ENCODE measurements at places on chromosomes 5 and 9. TPM values are rescaled to one million over a fixed set of nuclear protein-coding genes. Genes with fewer than 3 reads are reported as not detected.

DNA sequence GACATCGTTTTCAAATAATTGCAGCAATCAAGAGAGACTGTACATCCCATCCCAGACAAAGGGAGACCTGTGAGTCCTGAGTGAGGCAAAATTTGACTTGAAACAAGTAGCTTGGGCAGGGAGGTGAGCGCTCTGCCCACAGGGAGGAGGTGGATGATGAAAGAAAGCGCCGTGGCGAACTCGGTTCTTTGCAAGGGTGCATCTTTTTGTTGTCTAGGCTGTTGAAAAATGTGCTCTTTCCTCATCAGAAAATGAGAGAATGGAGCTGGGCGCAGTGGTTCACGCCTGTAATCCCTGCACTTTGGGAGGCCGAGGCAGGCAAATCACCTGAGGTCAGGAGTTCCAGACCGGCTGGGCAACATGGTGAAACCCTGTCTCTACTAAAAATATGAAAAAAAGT lies 150.5 kb downstream of the GAPVD1 start:
- no peak overlapping the region for H3K4me3 ChIP-seq

GRCh38 chr9:127176631-127177030 lies 54.2 kb upstream of the ANGPTL2 start:
- no peak for DNase-seq
- no peak overlapping the region for H3K4me3 ChIP-seq
- no peak overlapping the region for H3K27ac ChIP-seq
- H3K27me3 ChIP-seq, result no peaks in the 10 kb centered on the region

Gene SLC23A1
- total RNA-seq, result 1.9 TPM

DNA sequence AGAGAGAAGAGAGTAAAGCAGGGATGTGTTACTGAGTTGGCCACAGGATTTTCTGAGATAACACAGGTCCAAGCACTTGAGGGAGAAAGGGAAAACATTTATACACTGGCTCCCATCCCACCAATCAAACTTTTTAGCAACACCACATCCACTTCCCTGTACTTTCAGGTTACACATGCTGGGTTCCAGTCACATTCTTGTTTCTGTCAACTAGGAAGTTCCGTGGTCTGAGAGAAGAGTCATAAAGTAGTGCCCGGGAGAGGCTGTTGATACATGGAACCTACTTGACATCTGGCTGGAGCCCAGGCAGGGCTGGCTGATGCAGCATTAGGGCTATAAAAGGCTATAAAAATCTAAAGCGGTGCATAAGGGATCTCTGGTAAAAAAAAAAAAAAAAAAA lies 473.9 kb upstream of the COX7C start:
- no peak overlapping the region for H3K27ac ChIP-seq
- H3K27me3 ChIP-seq, result no peaks in the 10 kb centered on the region
- no peaks in the 10 kb centered on the region for H3K36me3 ChIP-seq
- H3K4me1 ChIP-seq, result no peaks in the 10 kb centered on the region
- no peak for DNase-seq

Gene C9orf57
- total RNA-seq, result not detected

DNA sequence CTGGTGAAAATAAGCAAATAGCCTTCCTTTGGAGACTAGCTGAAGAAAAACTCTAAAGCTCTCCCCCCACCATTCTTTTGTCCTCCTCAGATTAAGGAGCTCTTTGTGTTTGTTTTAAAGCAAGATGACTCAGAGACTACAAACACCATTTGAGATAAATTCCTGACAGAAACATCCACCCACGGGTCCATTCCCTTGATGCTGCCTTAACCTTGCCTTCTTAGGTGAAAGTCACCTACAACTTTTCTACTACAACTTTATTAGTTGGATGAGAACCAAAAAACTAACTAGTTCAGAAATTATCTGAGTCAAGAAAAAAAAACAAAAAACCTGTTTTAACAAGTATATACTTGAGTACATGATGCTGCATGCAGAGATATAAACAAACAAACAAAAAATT lies 831.1 kb downstream of the NR2F1-AS1 start:
- H3K27me3 ChIP-seq, result no peaks in the 10 kb centered on the region
- no peaks in the 10 kb centered on the region for H3K36me3 ChIP-seq
- DNase-seq, result no peak
- H3K27ac ChIP-seq, result no peak overlapping the region
- H3K4me1 ChIP-seq, result no peaks in the 10 kb centered on the region

DNA sequence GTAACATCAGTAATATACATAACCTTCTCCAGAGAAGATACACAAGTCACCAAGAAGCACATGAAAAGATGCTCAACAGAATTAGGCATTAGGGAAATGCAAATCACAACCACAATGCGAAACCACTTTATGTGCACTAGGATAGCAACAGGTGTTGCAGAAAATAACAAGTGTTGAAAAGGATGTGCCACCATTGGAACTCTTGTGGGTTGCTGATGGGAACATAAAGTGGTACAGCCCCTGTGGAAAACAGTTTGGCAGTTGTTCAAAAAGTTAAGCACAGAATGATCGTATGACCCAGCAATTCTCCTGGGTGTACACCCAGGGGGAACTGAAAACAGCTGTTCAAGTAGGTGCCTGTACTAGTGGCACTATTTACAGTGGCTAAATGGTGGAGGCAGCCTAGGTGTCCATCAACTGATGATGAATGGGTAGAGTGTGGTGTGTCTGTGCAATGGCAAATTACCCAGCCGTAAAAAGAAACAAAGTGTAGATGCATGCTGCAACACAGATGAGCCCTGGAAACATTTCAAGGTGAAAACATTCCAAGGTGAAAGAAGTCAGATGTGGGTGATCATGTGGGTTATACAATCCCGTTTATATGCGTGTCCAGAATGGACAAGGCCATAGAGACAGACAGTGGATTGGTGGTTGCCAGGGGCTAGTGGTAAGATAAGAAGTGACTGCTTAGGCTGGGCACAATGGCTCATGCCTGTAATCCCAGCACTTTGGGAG lies 27.2 kb downstream of the CCDC69 start:
- H3K27me3 ChIP-seq, result no peaks in the 10 kb centered on the region
- DNase-seq, result peak; percentile 31
- H3K36me3 ChIP-seq, result peaks cover 62% of the 10 kb centered on the region
- no peak overlapping the region for H3K4me3 ChIP-seq

DNA sequence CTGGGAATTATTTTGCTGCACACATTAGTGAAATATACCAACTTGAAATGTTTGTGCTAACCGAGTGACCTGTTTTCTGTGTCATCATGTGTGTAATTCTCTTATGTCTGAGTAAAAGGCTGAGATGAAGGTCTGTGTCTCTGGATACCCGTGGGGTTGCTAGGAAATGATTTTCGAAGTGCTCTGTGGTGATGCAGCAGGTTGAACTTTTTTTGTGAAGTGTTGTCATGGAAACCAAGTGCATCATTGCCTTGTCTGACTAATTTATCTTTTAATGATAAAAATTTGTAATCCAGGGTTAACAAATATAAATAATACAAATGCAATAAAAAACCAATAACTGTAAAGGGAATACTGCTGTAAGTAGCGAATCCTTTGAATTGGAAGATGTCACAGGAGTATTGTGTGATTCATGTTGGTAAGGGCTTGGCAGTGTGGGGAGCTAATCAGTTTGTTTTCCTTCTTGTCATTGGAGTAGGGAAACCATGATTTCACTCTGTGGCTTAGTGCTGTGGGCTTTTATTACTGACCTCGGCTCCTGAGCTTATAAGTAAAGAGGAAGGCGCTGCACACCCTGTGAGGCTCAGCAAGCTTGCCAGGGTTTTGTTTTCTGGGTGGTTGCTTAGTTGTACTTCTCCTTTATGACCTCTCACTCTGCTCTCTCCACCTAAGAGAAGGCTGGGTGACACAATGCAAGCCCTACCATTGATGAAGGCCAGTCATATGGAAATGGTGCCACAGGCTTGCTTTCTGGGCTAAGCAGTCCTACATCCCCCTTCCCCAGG lies 22.3 kb downstream of the PDE8B start:
- peaks cover 26% of the 10 kb centered on the region for H3K27me3 ChIP-seq
- H3K4me3 ChIP-seq, result no peak overlapping the region
- peaks cover 2% of the 10 kb centered on the region for H3K4me1 ChIP-seq

Gene ANKRD20A1
- not detected for total RNA-seq

DNA sequence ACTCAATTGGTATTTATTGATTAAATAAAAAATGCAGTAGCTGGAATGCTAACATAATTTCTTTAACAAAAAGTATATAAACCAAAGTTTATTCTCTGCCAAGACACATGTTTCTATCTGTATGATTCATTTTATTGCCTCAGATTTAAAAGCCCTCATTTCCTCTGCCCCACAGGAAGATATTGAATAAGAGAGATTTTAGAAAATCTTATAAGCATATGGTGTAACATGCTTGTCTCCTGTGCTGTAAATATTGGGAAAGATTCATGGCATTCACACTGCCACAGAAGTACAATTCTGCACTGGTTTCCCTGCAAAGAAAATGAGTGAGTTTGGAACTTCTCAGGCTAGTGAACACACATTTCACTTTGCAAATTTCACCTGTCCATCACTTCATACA lies 134.9 kb upstream of the FBXL7 start:
- no peaks in the 10 kb centered on the region for H3K27me3 ChIP-seq
- H3K36me3 ChIP-seq, result no peaks in the 10 kb centered on the region
- no peak for DNase-seq
- H3K4me1 ChIP-seq, result no peaks in the 10 kb centered on the region
- no peak overlapping the region for H3K27ac ChIP-seq
- no peak overlapping the region for H3K4me3 ChIP-seq

Gene ZNF883
- 0.44 TPM for total RNA-seq

Gene TICAM2
- total RNA-seq, result 1.6 TPM

Gene DRD1
- total RNA-seq, result not detected

DNA sequence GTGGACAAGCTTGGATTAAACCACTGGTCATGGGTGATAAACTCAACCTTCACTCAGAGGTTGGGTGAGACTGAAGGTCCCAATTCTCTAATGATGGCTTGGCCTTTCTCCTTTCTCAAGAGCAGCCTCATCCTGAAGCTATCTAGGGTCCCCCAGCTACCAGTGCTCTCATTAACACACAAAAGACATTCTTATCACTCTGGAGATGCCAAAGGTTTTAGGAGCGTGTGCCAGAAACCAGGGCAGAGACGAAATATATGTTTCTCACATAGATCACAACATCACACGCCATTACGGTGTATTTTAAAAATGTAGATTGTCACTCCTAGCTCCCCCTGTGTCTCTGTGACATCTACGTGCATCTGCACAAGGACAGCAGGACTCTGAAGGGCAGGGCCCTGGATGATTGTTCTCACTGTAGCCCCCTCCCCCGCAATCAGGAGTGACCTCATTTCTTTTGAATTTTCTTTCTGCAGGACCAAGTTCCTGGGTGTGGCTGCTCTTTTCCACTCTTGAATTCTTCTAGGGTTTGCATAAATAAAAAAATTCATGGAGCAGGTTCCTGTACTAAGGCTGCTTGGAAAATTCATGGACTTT lies 311.3 kb downstream of the GADD45G start:
- H3K4me1 ChIP-seq, result peaks cover 5% of the 10 kb centered on the region
- DNase-seq, result no peak
- H3K4me3 ChIP-seq, result no peak overlapping the region
- H3K27me3 ChIP-seq, result peaks cover 43% of the 10 kb centered on the region

Gene DDX4
- total RNA-seq, result 0.12 TPM

Gene SNAPC3
- total RNA-seq, result 27.4 TPM

DNA sequence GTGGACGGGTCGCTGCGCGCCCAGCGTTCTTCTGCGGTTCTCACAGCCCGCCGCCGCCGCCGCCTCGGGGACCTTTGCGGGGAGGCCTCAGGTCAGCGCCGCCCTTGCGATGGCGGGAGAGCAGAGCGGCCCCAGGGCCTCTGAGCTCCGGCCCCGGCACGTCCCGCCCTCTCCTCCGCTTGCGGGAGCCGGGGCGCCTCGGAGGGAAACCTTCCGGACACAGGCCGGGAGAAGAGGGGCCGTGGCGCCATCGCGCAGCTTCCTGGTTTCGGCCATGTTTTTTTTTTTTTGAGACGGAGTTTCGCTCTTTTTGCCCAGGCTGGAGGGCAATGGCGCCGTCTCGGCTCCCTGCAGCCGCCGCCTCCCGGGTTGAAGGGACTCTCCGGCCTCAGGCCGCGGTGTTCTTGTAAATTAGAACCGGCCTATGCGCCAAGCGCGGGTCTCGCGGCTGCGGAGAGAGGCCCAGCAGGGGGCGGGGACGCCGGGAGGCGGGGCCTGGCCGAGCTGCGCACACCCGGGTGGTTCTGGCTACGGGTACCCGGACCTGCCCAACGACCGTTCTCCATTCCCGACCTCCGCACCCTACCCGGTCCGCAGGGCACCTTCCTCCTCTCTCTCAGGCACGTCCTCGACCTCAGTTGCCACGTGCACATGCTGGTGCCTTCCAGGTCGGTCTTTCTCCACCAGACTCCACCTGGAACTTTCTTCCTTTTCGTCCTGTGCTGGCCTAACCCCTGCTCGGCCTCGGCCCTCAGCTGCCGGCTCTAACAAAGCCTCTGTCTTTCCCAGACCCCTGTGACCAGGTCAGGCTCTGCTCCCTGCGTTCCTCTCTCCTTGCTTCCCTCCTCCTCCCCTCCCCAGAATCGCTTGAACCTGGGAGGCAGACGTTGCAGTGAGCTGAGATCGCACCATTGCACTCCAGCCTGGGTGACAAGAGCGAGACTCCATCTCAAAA lies 28.8 kb upstream of the MGAT1 start:
- no peaks in the 10 kb centered on the region for H3K27me3 ChIP-seq
- DNase-seq, result peak; percentile 84
- H3K4me1 ChIP-seq, result peaks cover 31% of the 10 kb centered on the region
- peak overlapping the region; percentile 98 for H3K27ac ChIP-seq
- H3K36me3 ChIP-seq, result peaks cover 51% of the 10 kb centered on the region

Gene WNK2
- not detected for total RNA-seq

Gene SLC4A9
- 0.07 TPM for total RNA-seq

GRCh38 chr5:72644296-72644695 lies 137.1 kb upstream of the ZNF366 start:
- DNase-seq, result no peak
- peaks cover 8% of the 10 kb centered on the region for H3K27me3 ChIP-seq
- no peak overlapping the region for H3K27ac ChIP-seq
- no peak overlapping the region for H3K4me3 ChIP-seq
- H3K36me3 ChIP-seq, result no peaks in the 10 kb centered on the region

- no peak overlapping the region for H3K4me3 ChIP-seq
- H3K27me3 ChIP-seq, result peaks cover 36% of the 10 kb centered on the region
- DNase-seq, result no peak
- H3K36me3 ChIP-seq, result no peaks in the 10 kb centered on the region
- H3K27ac ChIP-seq, result no peak overlapping the region
Observed at GRCh38 chr9:14746626-14747025, 24.1 kb upstream of the CER1 start.

GRCh38 chr9:105318729-105319191 lies 74.3 kb downstream of the SLC44A1 start:
- H3K27ac ChIP-seq, result no peak overlapping the region
- no peaks in the 10 kb centered on the region for H3K4me1 ChIP-seq
- no peak overlapping the region for H3K4me3 ChIP-seq
- no peaks in the 10 kb centered on the region for H3K27me3 ChIP-seq

GRCh38 chr5:142544946-142545649 lies 140.8 kb downstream of the FGF1 start:
- no peak overlapping the region for H3K27ac ChIP-seq
- no peak overlapping the region for H3K4me3 ChIP-seq
- H3K36me3 ChIP-seq, result no peaks in the 10 kb centered on the region
- no peak for DNase-seq

- H3K27me3 ChIP-seq, result no peaks in the 10 kb centered on the region
- no peaks in the 10 kb centered on the region for H3K36me3 ChIP-seq
- DNase-seq, result no peak
- H3K4me1 ChIP-seq, result no peaks in the 10 kb centered on the region
- no peak overlapping the region for H3K27ac ChIP-seq
- H3K4me3 ChIP-seq, result no peak overlapping the region
Observed at GRCh38 chr5:173770637-173771036, 117.5 kb upstream of the CPEB4 start.

- no peak for DNase-seq
- H3K4me1 ChIP-seq, result peaks cover 13% of the 10 kb centered on the region
Observed at GRCh38 chr5:67361932-67362729, 165.5 kb upstream of the CD180 start.

Measured in activated CD8-positive, alpha-beta memory T cell treated with anti-CD3 and anti-CD28 coated beads, Interleukin-2, amount 10 ng/mL, durations not matched to agents 7 days and 5 days (primary cell).